T-helper 1 cell (primary cell): ENCODE measurements at places on chromosomes 1 and 21.
A peak's percentile ranks its signal among the peaks of the same experiment; 100 is the strongest.

GRCh38 chr1:187891993-187892682 is 1063.4 kb downstream of the PLA2G4A start:
- DNase-seq = no peak

DNA sequence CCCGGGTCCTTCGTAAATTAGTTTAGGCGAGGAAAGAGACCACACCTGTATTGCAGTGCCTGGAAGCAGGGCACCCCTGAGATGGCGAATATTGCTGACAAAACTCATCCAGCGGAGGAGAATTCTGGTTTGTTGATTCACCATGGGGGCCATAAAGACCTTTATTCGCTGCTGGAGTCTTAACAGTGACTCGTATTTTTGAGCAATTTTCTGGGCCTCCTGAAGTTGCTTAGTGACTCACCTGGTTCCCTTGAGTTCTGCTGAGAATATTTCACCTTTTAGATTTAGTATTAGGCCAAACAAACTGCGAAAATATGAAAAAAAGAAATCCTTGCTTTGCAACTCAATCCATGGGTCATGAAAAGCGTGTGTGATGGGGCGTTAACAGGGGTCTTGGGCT is 20.6 kb upstream of the H6PD start:
- no peak for DNase-seq

DNA sequence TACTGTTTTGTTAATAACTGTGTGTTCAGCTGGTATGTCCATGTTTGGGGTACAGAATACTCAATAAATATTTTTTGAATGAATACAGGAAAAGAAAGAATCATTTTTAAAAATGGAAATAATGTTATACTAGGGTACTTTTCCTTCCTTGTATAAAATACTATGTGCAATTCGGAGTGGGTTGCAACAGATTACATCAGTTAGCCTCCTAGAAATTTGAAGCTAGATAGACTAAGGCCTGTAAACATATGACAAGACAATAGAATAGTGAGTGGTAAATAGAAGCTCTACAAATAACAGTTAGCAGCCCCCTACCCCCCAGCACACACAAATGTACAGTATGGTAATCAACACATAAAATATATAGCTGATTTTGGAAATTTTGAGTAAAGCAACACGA is 195.9 kb downstream of the KCNT2 start:
- DNase-seq = no peak

DNA sequence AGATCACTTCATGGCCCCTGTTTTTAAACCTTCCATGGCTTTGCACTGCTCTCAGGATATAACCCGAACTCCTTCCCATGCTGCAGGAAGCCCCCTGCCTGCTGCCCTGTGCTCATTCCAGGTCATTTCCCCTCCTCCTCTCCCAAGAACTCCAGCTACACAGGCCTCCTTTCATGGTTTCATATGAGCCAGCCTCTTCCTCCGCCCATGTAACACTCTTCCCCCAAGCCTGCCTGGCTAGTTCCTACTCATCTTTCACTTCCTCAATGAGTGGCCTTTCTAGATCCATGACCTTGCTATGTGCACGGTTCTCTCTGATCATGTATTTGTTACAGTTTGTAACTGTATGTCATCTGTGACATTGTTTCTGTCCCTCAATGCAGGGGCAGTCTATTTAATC is 3.1 kb upstream of the NCF2 start:
- DNase-seq = no peak

DNA sequence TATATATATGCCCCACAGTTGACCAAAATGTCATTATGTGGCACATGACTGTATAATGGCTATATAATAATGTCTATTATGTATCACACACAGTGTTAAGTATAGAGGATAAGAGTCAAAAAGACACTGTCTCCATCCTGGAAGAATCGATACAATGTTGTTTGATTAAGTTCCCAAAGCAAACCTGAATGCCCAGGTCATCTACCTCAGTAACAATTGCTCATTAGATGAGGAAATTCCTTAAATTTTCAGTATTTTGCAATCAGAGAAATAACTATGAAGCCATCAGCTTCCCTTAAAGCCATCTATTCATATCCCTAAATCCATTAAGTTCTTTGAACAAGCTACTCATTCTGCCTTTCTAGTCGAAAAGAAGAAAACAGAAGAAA is 10.0 kb downstream of the FOXJ3 start:
- DNase-seq = no peak

DNA sequence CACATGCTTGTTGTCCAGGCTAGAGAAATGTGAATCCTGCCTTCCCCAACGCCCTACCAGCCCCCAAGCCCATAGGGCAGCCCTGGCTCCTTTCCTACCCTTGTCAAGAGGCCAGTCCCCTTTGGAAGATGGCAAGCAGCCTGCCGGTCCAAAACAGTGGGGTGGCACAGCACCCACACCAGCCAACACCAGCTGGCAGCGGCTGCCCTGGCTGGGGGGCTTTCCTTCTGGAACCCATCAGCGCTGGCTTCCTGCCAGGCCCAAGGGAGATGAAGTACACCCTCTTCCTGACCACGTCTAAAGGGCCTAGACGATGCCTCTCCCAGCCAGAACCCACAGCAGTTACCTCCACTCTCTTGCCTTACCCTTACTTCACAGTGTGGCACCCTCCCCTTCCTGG is 24.2 kb downstream of the KCNN3 start:
- no peak for DNase-seq

GRCh38 chr1:215568299-215568692 is 1.2 kb downstream of the KCTD3 start:
- no peak for DNase-seq

DNA sequence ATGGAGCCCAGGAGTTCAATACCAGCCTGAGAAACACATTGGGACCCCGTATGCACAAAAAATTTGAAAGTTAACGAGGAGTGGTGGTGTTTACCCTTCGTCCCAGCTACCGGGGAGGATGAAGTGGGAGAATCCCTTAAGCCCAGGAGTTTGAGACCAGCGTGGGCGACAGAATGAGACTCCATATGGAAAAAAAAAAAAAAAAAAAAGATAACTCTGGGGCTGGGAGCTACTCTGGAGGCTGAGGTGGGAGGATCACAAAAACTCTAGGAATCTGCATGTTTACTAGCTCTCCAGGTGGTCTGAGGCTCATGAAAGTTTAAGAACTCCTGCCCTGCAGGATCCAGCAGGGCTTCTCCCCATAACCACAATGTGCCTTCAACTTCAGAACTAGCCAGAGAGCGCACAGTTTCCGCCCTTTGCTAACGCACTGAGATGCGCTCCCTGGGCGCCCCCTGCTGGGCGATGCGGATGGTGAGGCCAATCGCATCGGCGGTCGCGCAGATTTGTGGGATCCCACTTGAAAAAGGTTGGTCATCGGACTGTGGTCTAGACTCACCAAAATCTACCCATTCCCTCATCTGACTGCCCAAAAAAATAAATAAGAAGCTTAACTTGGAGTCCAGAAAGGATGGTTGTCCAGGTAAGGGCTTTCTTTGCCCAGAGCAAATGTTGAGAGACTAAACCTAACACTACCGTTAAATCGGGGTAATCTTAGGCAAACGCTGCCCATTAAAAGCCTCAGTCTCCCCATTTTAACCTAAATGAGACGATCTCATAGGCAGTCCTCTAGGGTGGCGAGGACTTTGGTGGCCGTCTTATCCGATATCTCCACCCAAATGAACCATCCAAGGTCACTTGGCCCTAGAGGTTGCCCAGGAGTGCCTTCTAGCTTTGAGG is 8.8 kb downstream of the ZNF683 start:
- peak; percentile 73 for DNase-seq

- DNase-seq = no peak
Measured at GRCh38 chr1:202156590-202156989, 3.8 kb downstream of the PTPN7 start.

GRCh38 chr1:40092706-40093639 is 4.1 kb downstream of the PPT1 start:
- DNase-seq = no peak

GRCh38 chr1:151594143-151594625 is 17.7 kb upstream of the SNX27 start:
- peak; percentile 78 for DNase-seq

GRCh38 chr1:170239445-170239844 is 93.7 kb downstream of the NTMT2 start:
- no peak for DNase-seq

- DNase-seq = no peak
Measured at GRCh38 chr1:103363008-103363365, 162.5 kb upstream of the RNPC3 start.

DNA sequence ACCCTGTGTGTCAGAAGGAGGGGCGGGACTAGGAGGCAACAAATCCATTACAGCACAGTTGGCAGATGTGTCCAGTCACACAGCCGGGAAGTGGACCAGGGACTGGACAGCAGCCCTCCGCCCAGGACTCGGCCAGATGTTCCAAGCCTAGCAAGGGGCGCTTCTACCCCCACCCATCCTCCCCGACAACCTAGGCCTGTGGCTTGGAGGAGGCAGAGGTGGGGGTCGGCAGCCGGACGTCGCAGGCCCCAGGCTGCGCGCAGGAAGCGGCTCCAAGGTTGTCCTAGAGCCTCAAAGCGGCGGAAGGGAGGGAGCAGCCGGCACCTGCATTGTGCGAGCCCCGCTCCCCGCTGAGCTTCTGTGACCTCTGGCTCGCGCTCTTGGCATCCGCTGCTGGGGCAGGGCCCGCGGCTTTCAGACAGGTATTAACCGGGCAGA is 20.6 kb upstream of the MYCL start:
- no peak for DNase-seq

DNA sequence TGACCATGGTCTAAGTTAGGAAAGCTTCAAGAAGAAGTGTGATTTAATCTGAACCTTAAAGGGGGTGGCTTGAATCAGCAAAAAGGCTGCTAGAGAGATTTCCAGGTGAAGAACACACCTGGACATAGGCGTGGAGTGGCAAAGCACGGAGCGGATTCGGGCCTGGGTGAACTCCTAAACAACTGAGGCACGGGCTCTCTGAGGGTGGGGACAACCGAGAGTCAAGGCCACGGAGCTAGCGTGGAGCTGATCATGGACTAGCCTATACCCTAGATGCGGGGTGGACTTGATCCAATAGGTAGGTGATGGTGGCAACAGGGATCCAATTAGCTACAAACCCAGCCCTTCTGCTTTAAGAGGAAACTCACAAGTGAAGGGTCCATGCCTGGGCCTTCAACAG is 27.8 kb downstream of the SYT2 start:
- no peak for DNase-seq

- DNase-seq = no peak
Measured at GRCh38 chr1:84967666-84968065, 29.2 kb downstream of the MCOLN2 start.

GRCh38 chr1:215595231-215595630 is 28.1 kb downstream of the KCTD3 start:
- no peak for DNase-seq

GRCh38 chr1:73611681-73612080 is 586.3 kb downstream of the LRRIQ3 start:
- no peak for DNase-seq

DNA sequence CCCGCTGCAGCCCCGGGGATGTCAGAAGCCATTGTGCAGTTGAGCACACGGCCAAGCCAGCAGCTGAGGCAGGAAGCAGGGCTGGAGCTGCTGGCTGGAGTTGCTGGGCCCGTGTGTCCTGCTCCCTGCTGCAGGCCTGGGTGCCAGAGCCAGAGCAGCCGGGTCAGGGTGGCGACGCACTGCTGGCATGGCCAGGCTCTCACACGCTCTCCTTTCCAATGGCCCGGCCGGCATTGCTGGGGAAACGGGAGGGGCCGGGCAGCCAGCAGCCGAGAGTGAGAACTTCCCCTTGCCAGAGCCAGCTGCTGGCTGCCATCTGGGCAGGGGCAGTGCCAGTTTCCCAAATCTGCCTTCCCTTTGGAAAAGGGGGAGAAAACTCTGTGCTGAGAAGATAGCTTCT is 82.4 kb upstream of the PROX1 start:
- no peak for DNase-seq

- DNase-seq = no peak
Measured at GRCh38 chr1:12078575-12078937, 15.5 kb downstream of the TNFRSF8 start.

- no peak for DNase-seq
Measured at GRCh38 chr1:116508984-116509980, 61.5 kb downstream of the CD58 start.

- no peak for DNase-seq
Measured at GRCh38 chr1:160437432-160438316, 37.3 kb downstream of the VANGL2 start.
